NCI-H1436 (cell line): ENCODE measurements at places on chromosomes 7 and 10.
A peak's percentile ranks its signal among the peaks of the same experiment; 100 is the strongest.

- no peak for DNase-seq
These were observed 46.6 kb downstream of the CLEC2L start for GRCh38 chr7:139570119-139570518.

GRCh38 chr7:99003419-99003818 is 125.1 kb downstream of the TRRAP start:
- DNase-seq, result no peak

DNA sequence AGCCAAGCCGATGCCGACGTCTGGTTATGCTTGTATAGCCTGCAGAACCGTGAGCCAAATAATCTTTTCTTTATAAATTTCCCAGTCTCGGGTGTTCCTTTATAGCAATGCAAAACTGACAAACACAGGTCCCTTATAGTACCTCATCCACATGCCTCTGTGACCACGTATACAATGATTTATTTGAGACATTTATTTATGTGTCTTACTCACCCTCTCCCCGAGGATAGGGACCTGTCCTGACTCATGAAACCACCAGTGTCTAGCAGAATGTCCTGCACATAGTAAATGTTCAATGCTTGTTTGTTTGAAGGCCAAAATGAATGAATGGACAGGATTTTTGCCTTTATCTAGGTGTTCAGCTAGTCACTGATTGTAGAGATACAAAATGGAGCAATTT is 147.9 kb upstream of the FZD8 start:
- DNase-seq, result no peak

GRCh38 chr10:35027567-35027966 is 62.6 kb downstream of the CUL2 start:
- DNase-seq, result no peak

DNA sequence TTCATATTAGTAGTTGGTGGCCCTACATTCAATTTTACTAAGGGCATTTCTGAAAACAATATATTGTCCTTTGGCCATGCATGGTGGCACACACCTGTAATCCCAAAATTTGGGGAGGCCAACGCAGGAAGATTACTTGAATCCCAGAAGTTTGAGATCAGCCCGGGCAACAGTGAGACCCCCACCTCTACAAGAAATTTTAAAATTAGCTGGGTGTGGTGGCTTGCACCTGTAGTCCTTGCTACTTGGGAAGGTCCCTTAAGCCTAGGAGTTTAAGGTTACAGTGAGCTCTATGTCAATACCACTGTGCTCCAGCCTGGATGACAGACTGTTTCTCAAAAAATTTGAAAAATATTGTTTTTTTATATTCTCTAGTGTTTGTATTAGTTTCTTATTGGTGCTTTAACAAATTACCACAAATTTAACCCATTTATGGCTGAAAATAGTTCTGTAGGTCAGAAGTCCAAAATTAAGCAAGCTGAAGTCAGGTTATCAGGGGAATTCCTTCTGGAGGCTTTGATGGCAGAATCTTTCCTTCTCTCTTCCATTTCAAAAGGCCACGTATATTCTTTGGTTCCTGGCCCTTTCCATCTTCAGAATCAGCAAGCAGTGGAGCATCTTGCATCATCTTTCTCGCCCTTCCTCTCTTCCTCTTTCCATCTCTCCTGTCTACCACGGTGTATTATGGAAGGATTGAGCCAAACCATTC is 12.4 kb downstream of the CBX3 start:
- DNase-seq, result no peak

- DNase-seq, result no peak
These were observed 42.4 kb upstream of the GDF10 start for GRCh38 chr10:47257396-47258120.

DNA sequence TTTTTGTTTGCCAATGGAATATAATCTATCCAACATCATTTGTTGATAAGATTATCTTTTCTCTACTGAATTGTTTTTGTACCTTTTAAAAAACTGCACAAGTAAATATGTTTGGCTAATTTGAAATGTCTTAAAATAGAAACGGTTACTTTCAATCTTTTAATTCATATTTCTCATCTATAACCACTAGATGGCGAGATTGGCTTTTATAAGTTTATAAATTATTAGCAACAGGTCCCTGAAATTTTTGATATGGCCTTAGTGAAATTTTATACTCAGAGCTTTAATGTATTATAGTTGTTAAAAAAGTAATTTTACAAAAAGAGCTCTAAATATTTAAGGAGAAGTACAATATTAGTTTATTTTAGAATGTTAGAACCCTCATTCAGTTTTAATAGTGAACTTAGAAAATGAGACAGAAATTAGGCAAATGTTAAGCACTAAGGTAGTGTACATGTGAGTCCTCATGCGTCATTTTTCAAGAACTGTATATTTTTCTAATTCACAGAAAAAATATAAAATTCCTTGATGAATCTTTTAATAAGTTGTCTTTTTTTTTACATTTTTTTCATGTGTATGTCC is 592.5 kb downstream of the ARL4A start:
- DNase-seq, result peak; percentile 59

GRCh38 chr7:143496263-143496662 is 18.6 kb downstream of the TAS2R41 start:
- no peak for DNase-seq

- DNase-seq, result peak; percentile 36
These were observed 25.9 kb downstream of the ABRAXAS2 start for GRCh38 chr10:124827474-124827873.

- no peak for DNase-seq
These were observed 2.4 kb downstream of the MEPCE start for GRCh38 chr7:100432053-100432452.

DNA sequence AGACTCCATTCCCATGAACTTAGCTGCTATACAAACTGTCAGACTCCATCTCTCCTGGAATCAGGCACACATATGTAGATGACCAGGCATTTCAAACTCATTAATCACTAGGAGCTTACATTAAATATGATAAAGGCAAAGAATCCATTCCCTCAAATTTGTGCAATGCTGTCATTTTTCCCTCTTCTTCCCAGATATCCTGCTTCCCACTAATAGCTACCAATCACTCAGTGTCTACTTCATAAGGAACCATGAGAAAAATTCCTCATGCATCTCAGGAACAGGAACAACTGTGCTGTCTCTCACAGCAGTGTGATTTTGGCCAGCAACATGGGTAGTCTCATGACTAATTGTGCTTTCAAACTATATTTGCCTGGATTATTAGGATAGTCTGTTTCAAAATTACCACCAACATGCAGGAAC is 133.9 kb downstream of the DKK1 start:
- DNase-seq, result no peak

DNA sequence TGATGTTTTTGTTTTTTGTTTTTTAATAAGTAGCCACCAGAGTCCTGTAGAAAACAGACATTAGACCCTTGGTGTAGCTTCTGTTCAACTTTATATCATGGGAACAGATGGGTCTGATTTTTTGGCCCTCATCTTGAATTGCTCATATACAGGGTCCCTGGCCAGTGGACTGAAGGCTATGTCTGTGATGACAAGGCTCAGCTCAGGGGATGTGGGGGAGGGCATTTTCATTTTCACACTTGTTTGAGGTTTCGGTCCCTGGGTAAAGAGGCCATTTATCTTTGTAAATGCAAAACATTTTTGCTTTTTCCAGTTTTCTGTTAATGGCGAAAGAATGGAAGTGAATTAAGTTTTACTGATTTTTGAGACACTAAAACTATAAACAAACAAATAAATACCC is 257.6 kb upstream of the PHYHIPL start:
- DNase-seq, result no peak

DNA sequence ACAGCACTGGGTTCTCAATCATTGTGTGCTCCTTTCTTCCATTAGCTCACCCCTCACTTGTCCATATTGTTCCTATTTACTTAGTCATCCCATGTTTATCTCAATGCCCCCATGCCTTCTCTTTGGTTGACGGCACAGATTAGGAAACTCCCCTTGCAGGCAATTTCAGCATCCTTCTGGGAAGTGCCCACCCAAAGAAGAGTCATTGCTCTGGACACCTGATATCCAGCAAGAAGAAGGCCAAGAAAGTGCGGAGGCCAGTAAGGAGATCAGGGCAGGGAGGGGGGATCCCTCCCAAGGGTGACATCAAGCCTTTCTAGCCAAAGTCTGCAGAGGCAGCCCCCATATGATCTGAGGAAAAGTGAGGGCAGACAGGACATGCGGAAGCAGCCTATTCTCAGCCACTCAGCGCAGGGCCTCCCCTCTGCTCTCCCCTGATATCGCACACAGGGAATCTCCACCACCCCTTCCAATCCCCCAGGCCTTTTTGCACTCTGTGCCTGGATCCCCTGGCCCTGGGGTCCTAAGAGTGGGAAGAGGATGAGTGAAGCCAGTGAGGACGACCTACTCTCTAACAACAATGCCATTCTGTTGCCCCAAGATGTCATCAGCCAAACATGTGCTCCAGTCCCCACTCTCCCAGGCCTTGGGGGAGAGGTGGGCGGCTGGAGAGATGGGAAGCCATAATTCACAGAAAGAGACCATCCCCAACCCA is 1.8 kb downstream of the TRPV6 start:
- no peak for DNase-seq

DNA sequence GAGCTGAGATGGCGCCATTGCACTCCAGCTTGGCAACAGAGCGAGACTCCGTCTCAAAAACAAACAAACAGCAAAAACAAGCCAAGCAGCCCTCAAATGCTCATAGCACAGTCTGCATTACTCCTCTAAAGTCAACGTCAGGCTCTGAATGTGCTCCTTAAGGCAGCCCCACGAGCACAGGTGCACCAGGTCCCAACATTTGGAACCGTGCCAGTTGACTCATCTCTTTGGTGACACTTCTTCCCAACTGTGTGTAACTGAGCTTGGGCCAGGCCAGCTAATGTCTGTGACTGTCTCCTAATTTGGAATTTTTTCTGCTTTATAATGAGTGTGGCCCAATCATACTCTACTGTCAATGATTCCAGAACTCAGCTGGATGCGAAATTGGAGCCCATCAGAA is 66.3 kb upstream of the EFCAB10 start:
- DNase-seq, result no peak

GRCh38 chr10:1379601-1380000 is 323.4 kb downstream of the WDR37 start:
- DNase-seq, result no peak

GRCh38 chr7:152527610-152528032 is 91.8 kb upstream of the KMT2C start:
- DNase-seq, result no peak

GRCh38 chr10:116771101-116771958 is 29.0 kb upstream of the HSPA12A start:
- no peak for DNase-seq

GRCh38 chr10:36779238-36779846 is 346.1 kb upstream of the ANKRD30A start:
- peak; percentile 63 for DNase-seq

DNA sequence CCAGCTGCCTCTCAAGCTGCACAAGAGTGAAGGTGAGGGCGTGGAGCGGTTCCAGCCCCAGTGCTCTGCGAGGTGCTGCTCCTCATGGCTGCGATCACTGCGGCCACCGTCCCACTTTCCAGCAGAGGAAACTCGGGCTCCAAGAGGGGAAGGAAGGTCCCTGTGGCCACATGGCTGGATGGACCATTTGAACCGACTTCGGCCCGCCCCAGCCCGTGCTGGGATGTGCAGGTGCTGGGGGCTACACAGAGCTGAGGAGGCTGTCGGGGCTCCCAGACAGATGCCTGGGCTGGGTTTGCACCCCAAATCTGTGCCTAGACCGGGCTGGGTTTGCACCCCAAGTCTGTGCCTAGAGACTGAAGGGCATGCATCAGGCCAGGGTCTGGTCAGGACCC is 186.6 kb downstream of the DNAJB6 start:
- DNase-seq, result no peak

DNA sequence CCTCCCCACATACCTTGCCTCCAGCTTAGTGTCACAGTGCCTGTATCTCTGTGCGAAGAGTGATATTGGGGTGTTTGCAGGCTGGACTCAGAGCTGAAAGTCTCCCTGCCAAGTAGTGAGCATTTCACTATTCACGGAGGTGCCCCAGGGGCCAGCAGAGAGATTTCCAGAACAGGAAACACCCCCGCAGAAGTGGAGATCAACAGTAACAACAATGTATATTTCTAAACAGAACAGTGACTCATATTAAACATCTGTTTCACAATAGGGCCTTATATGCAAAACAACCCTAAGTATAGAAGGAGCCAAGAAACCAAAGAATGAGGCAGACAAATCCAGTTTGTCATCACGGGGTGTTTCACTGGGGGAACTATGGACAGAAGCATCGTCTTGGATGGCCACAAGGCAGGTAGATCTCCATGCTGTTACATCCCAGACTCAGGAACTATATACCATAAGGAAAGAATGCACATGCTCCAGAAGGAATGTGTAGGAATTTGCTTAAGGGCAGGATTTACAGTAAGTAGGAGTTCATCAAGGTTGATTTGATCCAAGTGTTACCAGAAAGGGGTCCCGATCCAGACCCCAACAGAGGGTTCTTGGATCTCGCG is 29.3 kb upstream of the CCL24 start:
- no peak for DNase-seq

DNA sequence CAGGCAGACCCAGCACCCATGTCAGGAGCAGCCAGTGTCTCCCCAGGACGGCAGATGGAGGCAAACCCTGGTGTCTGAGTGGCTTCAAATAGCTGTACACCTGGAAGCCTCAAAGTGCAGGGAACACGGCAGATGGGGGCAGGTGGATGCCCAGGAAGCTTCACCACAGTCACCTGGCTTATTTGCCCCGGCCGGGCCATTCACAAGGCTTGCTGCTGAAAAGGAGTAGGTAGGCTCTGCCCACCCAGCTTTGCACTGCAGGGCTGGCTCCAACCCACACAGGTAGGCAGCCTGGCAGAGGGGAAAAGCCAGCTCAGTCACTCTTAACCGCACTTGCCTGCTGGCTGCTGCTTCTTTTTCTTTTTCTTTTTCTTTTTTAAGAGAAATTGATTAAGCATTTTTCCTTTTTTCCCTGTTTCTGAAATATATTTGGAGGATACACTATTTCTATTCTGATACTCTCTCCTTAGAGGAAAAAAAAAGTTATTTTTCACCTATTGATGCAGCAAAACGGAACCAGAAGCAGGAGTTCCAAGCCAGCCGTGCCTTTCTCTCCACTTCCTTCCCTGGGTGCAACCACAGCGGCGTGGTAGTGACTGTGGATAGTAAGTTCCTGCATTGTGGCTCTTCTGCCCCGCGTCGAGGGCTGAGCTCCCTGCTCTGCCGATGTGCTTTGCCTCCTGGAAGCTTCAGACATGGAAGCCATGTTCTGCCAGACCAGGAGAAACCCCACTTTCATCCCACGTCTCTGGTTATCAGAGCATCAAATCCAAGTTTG is 118.3 kb downstream of the KLF6 start:
- DNase-seq, result no peak

DNA sequence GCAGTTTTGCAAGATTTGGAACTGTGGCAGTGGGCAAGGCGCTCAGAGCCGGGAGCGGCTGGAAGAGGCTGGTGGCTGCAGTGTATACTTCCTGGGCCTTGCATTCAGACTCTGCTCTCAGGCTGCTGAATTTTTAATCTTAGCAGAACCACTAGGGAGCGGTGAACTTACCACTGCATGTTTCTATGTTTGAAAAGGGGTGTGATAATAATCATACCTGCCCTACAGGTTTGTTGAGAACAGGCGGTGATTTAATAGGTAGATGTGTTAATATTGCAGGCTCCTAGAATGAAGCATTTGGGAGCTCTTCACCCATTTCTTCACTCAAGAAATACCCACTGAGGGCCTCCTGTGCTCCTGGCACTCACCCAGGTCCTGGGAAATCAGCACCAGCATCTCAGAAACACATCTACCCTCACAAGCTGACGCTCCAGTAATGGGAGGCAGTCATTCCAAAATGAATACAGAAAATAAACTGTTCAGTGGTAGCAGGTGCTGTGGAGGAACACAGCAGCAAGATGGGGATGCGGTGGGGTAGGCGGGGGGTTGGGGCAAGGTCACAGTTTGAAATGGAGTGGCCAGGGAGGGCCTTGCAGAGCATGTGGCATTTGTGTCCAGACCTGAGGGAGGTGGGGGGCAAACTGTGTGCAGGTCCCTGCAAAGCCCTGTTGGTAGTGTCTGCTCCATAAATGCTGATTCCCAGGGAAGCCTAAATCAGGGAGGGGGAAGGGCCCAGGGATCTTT is 41.0 kb downstream of the VWA2 start:
- DNase-seq, result no peak
